ENCODE measurements at places on chromosomes 5 and 9.

- no peak for DNase-seq
Observed at GRCh38 chr5:147303976-147304375, 69.2 kb downstream of the STK32A start.

DNA sequence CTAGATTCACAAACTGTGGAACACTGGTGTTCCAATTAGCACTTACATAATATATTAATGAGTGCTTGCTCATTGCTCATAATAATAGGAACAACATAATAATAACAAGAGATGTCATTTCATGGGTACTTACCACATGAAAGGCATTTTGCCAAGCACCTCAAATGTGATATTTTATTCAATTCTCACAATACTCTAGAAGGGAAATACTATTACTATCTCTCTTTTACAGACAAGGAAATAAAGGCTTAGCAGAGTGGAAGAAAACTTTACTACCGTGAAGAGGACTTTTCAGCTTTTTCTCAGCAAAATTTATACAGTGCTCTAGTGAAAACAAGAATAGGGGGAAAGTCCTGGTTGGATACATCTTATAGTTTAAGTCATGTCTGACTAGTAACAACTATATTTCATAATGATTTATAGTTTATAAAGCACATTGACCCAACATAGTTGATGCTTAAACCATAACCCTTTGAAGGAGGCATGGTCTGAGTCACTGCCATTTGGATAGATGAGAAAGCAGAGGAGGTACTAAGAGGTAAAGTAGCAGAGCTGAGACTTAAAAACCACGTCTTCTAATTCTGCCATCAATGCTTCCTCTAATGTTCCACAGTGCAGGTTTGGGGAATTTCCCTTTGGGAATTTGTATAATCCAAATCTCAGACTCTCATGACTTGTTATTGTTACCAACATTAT is 124.7 kb downstream of the CEP120 start:
- no peak for DNase-seq

GRCh38 chr5:154373729-154374179 is 72.0 kb upstream of the SAP30L start:
- DNase-seq: no peak

- no peak for DNase-seq
Observed at GRCh38 chr5:35066260-35066795, 18.6 kb upstream of the AGXT2 start.

GRCh38 chr5:33309536-33310345 is 131.0 kb upstream of the TARS1 start:
- no peak for DNase-seq

DNA sequence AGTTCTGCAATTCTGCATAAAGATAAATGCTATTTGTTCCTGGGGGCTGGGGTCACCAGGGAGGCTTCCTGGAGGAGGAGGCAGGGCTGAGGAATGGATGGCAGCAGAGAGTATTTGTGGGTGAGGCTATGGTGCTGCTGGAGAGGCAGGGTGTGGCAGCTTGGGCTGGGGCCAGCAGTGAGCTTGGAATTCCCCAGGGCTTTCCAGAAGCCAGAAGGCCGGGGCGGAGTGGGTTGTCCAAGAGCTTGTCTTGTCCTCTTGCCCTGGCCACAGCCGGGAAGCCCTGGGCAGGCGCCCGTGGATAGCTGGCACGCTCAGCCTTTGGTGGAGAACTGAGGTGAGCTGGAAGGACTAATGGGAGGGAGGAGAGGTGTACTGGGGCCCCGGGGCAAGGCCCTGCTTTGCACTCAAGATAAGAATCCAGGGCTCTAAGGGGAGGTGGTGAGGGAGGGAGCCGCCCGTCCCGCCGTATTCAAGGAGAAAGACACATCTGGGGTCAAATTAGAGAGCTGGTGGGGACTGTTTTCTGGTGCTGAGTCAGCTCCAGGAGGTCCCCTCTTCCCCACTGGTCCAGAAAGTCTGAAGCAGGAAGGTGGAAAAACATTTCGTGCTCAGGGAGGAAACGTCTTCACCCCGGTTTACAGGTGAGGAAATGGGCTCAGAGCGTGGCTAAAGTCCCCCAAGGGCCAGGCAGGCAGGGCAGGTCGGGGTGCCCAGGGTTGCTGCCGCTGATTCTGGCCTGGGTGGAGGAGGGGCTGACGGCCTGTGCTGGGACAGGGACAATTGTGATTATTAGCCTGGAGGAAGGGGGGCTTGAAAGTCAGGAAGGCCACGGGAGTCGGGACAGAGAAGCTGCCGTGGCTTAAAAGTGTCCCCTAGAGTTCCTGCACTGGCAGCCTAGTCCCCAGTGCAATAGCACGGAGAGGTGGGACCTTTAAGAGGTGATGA is 26.9 kb upstream of the CNOT6 start:
- DNase-seq: peak; percentile 30

DNA sequence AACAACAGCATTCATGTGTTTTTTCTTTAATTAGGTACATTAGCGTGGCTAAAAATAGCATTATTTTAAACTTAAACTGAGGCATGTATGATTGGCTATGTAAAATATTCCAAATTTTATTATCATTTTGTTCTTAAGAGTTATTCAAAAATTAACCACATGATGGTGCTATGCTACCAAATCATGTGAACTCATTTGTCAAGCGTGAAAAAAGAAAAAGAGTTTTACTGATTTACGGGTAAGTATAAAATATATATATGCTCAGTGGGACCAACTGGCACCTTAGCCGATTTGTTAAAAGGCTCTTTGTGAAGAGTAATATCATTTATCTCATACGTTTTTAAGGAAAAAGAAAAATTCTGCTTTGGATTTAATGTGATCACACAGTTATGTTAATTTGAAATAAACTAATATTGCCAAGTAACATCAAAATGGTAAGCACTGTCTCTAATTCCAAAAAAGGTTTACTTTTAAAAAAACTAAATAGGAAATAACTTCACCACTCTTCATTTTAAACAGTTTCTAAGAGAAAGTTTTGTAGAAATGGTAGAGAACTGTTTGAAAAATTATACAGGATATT is 1042.3 kb downstream of the CDH12 start:
- no peak for DNase-seq

GRCh38 chr5:75277463-75277862 is 40.8 kb upstream of the ANKRD31 start:
- no peak for DNase-seq

Data from ELF-1 (cell line).